Activated T-cell treated with anti-CD3 and anti-CD28 coated beads for 4 hours (primary cell): ENCODE measurements at places on chromosomes 1 and 21.

DNA sequence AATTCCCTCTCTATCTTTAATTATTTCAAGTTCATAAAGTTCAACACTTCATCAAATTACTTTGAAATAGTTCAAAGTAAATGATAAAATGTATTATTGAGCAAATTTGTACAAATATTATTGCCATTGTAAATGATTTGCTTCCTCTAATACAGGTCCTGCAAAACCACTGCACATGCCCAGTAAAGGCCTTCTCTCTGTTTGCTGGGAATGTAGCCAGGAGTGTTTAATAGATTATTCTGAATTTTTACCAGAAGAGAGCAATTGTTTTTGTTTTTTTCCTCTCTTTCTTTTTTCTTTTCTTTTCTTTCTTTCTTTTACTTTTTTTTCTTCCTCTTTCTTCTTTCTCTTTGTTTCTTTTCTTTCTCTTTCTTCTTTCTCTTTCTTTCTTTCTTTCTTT is 486.3 kb downstream of the PTBP2 start:
- DNase-seq = no peak

GRCh38 chr1:9592510-9593075 is 3.9 kb downstream of the TMEM201 start:
- DNase-seq = no peak

DNA sequence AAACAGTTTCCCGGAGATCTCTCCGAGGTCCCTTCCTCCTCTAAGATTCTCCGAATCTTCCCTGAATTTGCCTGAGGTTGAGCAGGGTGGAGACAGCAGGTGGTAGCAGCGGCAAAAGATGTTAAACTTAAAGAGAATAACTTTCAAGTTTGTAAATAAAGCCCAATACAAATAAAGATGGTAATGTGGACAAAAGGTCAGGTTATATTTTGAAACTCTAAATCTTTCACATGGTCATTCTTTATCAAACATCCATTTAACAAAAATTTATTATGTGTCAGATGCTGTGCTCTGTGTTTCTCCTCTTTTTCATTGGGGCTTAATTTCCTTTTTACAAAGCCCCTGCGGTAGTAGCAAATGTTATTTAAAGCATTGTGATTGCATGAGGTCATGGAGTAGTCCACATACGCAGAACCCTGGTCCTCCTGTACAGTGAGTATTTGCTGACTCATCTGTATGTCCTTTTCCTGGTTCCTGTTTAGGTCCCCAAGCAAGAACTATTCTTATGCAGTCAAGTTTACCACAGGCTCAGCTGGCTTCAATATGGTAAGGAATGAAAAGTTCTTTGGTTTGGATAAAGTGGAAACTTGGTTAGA is 119.2 kb downstream of the ITSN1 start:
- no peak for DNase-seq

DNA sequence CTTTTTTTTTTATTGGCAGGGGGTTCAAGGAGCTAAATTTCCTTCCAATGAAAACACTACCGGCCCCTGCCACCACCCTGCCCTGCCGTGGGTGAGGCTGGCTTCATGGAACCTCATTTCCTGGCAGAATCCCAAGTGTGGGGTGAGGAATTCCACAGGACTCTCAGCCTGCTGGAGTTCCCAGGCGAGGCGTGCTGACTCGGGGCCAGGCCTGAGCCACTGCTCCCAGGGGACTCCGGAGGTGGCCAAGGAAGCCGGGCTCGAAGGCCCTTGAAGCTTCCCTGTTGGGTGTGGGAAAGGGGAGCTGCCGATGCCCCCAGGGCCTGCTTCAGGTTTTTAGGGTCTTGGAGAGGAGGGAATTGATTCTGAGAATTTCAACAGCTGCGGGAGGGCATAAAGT is 95.3 kb upstream of the ACTRT2 start:
- no peak for DNase-seq

DNA sequence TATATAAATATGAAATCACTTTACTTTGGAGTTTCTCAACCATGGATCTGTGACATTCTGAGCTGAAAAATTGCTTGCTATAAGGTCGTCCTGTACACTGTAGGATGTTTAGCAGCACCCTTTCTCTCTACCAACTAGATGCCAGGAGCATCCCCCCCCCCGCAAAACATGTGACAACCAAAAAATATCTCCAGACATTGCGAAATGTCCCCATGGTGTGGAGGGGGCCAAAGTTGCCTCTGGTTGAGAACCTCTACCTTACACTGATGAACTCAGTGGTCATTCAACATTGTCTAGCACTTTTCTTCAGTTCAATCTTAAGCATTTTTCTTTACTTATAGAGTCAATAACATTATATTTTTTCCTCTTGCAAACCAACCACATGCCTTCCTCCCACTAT is 9.2 kb downstream of the FASLG start:
- DNase-seq = no peak

DNA sequence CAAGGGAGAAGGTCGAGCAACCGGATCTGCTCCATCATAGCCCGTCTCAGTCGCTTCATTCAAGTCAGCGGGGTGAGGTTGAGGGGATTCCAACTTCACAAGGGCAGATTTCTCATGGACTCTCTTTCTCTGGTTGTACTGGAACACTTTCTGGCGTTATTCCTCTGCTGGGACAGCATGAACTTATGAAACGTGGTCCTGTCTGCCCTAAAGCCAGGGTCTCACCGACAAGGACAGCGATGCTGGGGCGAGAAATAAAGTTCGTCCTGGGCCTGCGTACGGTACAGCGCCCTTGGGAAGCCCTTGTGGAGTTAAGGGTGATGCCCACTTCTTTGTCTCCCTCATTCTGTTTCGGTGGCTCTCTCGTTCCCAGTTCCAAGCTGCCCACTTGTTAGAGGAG is 1.3 kb upstream of the FLVCR1 start:
- DNase-seq = no peak

DNA sequence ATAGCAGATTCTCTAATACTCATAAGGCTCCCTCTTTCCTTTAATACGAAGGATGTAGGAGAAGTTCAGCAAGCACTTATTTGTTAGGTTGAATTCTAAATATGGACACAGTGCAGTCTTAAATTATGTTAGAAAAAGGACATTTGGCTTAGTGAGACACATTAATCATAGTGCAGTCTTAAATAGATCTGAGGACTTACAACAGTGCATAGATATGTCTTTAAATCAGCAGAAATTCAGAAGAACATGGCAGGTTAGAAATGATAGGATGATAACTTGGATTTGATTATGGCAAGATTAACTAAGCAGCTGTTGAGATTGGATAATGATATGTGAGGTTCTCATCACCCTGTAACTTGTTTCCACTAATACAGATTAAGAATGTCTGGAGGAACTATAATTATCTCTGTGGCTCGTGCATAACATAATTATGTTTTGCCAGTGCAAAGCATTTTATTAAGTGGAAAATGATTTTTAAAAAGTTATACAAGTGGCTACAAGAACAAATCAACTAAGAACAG is 485.9 kb downstream of the USP25 start:
- no peak for DNase-seq

- no peak for DNase-seq
Observed at GRCh38 chr1:223338811-223339746, 24.9 kb downstream of the SUSD4 start.

- DNase-seq = no peak
Observed at GRCh38 chr1:165449131-165449530, 4.2 kb upstream of the RXRG start.

- DNase-seq = no peak
Observed at GRCh38 chr1:30273456-30273855, 449.9 kb downstream of the MATN1 start.

- no peak for DNase-seq
Observed at GRCh38 chr1:61138921-61139774, 56.8 kb downstream of the NFIA start.

- no peak for DNase-seq
Observed at GRCh38 chr1:5312293-5312674, 657.9 kb downstream of the AJAP1 start.

DNA sequence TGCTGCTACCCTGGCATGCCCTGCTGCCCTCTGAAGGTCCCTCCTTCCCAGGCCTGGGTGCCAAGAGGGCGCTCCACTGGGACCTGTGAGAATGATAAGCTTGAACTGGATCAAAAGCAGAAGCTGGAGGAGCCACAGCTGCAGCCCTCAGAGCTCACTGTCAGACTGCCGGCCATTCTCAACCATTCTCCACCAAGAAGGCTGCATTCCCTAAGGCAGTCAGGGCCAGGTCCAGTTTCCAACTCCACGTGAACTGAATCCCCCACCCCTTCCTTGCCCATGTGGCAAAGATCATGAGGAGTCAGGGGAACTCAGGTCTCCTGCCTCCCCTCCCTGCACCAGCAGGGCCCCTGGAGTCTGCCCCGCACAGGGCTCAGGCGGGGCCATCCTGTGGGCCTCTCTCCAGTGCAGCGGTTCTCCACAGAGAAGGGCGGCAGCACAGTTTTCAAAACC is 19.5 kb downstream of the SLC1A7 start:
- DNase-seq = no peak

DNA sequence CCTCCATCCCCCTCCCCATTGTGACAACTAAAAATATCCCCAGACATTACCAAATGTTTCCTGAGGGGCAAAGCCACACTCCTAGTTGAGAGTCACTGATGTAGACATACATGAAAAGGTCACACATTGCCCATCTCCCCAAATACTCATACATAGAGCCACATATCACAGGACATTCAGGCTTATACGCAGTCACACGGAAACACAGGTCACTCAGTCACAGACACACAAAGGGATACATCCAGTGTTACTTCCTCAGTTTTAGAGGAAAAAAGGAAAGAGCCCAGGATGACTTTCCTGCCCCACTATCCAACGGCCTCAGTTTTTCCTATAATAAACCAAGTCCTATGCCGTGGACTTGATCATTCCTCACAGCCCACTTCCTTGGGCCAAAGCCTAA is 1.9 kb downstream of the SLC39A1 start:
- DNase-seq = no peak

GRCh38 chr1:198873696-198874230 is 234.9 kb downstream of the PTPRC start:
- DNase-seq = no peak
